ENCODE measurements at places on chromosomes 3 and 15. TPM values are rescaled to one million over a fixed set of nuclear protein-coding genes. Genes with fewer than 3 reads are reported as not detected.

CCDC9B gene
- total RNA-seq: 19.2 TPM

TGM5 gene
- not detected for total RNA-seq

POTEB3 gene
- total RNA-seq: not detected

CNTN6 gene
- total RNA-seq: not detected

GOLGA8T gene
- 1.9 TPM for total RNA-seq

DUSP7 gene
- total RNA-seq: 23.9 TPM

IRAK2 gene
- 12.5 TPM for total RNA-seq

SLC51A gene
- total RNA-seq: not detected

APOD gene
- total RNA-seq: 1.2 TPM

LMAN1L gene
- not detected for total RNA-seq

UBE2Q2 gene
- 43.6 TPM for total RNA-seq

THOC7 gene
- 63.1 TPM for total RNA-seq
